ENCODE measurements at places on chromosomes 13 and 19.

DNA sequence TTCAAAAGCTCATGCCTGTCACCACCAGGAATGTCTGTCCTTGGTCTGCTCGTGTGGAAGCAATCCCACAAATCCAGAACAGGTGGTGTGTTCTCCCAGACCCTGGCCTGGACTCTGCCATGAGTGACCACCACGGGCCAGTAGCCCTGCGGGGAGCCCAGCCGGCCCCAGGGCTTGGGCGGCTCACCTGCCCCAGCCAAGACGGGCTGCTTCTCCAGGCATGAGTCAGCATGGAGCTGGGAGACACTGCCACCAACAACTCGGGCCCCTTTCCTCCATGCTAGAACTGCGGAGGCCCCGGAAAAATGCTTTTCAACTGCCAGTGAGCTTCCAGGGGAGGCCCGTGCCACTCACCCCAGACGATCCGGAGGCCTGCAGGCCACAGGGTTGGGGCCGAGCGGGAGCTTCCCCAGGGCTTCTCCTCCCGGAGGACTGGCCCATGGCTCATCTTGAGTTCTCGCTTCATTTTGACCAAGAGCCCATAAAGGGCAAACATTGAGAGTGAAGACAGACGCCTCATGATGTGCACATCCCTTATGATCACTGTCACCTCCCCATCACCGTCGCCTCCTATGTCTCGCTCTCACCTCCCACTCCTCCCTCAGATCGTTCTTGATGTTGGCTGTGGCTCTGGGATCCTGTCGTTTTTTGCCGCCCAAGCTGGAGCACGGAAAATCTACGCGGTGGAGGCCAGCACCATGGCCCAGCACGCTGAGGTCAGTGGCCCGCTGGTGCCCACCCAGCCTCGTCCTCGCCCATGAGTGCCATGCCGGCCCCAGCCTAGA, 16.7 kb downstream of the YIPF2 start:
- no peak for DNase-seq

GRCh38 chr13:24619282-24619681, 60.9 kb upstream of the ATP12A start:
- no peak for DNase-seq

- peak; percentile 16 for DNase-seq
Measured at GRCh38 chr13:27040826-27041108, 130.8 kb downstream of the USP12 start.

DNA sequence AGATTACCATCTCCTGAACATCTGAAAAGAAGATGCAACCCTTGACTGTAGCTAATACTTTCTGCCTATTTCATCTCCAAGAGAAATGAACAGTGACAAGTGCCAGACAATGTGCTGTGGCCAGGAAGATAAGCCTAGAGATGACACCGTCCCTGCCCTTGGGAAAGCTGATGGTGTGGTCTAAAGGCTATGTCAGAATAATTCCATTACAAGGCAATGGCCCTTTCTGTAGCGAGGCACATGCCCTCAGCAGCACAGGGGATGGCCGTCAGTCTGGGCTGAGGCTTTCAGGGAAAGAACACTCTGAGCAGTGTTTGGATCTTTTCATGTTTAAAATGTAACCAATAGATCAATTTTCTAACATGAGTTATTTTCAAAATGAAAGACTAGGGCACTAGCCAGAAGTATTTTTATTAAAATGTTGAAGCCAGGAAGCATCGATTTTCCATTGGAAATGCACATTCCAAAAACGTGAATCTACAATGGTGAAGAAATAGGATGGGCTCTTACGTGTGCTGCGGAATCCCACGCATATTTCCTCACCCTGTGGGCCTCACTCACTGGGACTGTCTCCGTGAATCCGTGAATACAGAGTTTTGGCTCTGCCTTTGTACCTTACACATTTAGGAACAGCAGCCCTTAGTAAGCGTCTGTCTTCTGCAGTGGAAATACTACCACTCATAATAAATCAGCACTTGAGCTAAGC, 22.0 kb downstream of the COL4A1 start:
- DNase-seq = peak; percentile 48

DNA sequence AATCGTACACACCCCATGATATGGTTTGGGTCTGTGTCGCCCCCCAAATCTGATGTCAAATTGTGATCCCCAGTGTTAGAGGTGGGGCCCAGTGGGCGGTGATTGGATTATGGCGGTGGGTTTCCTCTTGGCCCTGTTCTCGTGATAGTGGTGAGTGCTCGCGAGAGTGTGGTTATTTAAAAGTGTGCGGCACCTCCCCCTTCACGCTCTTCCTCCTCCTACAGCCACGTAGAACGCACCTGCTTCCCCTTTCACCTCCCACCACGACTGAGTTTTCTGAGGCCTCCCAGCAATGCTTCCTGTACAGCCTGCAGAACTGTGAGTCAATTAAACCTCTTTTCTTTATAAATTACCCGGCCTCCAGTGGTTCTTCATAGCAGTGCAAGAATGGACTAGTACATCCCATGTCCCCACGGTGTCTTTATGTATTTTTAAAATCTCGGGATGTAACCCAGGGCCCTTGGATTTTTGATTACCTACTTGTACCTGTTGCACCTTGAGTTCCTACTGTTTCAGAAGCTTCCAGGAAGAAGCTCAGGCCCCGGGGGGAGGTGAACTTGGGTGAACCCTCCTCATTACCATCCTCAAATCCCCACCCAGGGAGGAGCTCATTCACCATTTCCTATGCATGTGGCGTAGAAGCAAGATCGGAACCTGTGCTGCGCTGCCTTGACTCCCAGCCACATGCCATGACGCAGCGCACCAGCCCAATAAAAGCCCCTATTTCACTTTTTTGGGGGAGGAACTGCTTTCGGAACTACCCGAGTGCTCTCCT, 52.4 kb downstream of the TEX29 start:
- DNase-seq = no peak

GRCh38 chr19:28595722-28596480, 617.0 kb downstream of the UQCRFS1 start:
- no peak for DNase-seq

DNA sequence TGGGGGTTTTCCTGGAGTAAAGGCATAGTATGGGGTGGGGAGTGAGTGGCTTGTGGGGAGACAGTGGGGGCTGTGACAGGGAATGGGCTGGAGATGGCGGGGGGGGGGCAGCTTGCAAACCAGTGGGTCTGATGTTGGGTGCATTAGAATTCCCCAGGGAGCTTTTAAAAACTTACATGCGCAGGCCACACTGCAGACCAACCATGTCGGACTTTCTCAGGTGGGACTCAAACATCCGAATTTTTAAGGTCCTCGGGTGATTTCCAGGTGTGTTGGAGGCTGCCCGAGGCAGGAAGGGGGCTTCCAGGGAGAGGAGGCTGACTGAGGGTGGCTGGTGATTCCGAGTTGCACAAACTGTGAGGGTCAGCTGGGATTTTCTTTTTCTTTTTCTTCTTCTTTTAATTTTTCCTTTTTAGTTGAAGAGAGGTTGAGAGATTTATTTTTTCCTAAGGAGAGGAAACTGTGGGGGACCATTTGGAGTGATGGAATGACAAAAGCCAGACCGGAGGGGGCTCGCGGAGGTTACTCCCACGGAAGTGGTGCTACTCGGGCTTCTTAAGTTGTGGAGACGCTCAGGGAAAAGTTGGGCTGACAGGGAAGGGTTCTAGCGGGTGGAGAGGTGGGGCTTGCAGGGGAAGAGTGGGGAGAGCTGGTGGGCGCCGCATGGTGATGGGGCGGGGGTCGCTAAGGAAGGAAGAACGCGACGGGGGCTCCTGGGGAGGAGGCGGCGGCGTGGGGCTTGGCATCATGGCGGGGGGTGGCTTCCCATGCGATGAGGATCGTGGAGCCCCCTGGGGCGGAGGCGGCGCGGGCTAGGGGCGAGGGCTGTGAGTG, 997 bp upstream of the CACNG8 start:
- DNase-seq = no peak

DNA sequence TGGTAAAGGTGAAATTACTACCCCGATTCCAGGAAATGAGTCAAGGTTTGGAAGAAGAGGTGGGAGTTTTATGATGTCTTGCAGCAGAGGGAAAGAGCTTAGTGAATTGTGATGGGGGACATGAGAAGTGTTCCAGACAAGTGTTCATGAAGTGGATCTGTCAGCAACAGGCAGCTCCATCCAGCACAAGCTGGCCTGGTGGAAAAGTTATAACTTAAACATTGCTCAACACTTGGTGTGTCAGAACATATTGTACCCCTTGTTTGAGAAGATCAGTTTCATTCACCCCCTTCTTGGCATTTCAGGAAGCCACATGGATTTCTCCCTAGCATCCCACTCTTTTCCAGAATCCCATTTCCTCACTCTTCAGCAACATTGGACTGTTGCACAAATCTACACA, 222.0 kb downstream of the B3GLCT start:
- DNase-seq = no peak

- no peak for DNase-seq
Measured at GRCh38 chr13:27432611-27433210, 8.3 kb downstream of the GTF3A start.

DNA sequence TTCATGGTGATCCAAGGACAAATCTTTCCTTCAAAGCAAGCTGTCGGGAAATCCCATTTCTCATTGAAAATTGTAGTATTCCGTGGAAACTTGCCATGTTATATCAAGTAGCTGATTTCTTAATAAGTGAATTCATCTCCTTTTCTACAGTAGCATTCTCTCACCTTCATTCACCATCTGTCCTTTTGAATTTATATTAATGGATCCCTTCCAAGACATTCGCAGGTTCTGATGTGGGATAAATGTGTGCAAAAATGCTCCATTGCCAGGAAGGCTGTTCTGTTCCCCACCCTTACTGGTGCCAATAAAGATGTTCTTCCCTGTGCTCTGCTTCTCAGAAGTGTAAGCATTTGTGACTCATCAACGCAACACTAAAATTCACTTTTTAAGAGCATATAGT, 36.2 kb downstream of the AMER2 start:
- DNase-seq = no peak

GRCh38 chr19:13097463-13098258, 5.0 kb downstream of the LYL1 start:
- no peak for DNase-seq

DNA sequence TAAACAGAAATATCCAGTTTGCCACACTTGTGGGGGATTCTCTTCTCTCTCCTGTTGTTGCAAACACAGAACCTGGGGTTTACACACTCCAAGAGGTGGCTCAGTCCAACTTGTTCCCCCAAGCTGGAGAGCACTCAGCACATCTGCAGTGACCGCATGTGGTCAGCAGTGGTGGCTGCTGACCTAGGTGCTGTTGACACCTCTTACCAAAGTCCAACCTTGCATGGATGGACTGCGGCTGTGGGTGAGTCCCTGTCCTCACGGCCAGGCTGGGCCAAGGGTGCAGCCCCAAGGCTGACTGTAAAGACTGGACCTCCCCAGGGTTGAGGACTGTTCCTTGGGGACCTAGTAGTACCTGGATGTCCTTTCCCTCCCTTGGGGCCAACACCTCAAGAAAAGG, 6.1 kb downstream of the LRFN3 start:
- DNase-seq = no peak

- DNase-seq = no peak
Measured at GRCh38 chr19:4580021-4580901, 20.8 kb upstream of the SEMA6B start.

- no peak for DNase-seq
Measured at GRCh38 chr19:33294058-33294798, 8.1 kb downstream of the CEBPA start.

GRCh38 chr19:11694533-11695439, 44.0 kb downstream of the ZNF823 start:
- DNase-seq = peak; percentile 98

DNA sequence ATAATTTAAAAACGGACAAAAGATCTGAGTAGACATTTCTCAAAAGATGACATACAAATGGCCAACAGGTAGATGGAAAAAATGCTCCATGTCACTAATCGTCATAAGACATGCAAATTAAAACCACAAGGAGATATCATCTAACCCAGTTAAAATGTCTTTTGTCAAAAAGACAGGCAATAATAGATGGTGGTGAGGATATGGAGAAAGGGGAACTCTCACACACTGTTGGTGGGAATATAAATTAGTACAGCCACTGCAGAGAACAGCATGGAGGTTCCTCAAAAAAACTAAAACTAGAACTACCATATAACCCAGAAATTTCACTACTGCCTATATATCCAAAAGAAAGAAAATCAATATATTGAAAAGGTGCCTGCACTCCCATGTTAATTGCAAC, 37.9 kb downstream of the OR10H4 start:
- DNase-seq = no peak

- DNase-seq = no peak
Measured at GRCh38 chr13:104296286-104296685, 1230.1 kb upstream of the SLC10A2 start.

- no peak for DNase-seq
Measured at GRCh38 chr19:30873003-30873402, 476.2 kb downstream of the TSHZ3 start.

DNA sequence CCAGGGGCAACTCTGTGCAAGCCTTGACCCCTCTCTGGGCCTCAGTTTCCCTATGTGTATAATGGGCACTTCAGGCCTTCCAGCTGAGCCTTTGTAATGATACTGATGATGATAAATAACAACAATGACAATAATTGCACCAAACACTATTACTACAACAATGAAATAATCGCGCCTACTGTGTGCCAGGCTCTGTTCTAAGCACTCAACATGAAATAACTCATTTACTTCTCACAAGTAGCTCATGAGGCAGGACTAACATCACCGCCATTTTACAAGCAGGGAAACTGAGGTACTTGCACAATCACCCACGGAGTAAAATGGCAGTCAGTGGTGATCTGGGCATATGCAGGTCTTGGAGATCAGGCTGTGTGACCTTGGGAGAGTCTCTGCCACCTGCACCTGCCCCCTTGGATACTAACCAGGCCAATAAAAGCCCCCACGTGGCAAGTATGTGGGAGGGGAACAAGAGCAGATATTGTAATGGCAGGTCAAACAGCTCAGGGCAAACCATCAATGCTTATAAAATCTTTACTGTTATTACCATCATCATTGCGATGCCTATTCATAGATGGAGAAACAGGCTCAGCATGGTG, 540 bp upstream of the ANGPTL8 start:
- DNase-seq = no peak

- no peak for DNase-seq
Measured at GRCh38 chr19:14122924-14123323, 5.4 kb upstream of the PRKACA start.

GRCh38 chr13:74528734-74529513, 394.7 kb upstream of the KLF12 start:
- DNase-seq = no peak

DNA sequence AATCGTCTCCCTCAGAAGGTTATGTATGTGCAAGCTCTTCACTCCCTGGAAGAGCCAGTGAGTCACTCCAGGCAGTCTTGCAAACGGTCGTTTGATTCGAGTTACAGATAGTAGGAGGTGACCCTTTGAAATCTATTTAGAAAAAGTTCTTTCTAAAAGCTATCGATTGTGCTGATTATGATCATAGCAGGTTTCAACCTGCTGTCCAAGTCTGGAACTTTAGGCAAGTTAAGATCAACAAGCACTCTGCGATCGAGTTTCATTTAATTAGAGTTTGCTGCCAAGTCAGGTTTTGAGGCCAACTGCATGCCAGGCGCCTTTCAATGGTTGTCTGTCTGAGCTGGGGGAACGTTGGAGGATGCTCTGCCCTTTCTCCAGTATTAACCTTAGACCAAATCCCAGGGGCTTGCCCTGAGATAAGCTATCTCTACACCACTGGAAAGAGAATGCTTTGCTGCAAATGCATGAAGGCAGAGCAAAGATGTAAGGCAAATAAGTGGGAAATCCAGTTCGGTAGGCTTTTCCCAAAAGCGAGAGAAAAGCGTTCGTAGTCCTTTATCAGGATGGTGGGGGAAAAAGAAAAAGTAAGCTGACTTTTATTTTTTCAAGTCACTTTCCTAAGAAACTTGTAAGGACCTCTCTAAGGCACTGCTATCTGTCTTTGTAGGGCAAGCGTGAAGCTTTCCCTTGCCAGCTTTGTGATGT, 287.5 kb downstream of the ATP8A2 start:
- no peak for DNase-seq
